ENCODE measurements at places on chromosomes 1 and 21.

DNA sequence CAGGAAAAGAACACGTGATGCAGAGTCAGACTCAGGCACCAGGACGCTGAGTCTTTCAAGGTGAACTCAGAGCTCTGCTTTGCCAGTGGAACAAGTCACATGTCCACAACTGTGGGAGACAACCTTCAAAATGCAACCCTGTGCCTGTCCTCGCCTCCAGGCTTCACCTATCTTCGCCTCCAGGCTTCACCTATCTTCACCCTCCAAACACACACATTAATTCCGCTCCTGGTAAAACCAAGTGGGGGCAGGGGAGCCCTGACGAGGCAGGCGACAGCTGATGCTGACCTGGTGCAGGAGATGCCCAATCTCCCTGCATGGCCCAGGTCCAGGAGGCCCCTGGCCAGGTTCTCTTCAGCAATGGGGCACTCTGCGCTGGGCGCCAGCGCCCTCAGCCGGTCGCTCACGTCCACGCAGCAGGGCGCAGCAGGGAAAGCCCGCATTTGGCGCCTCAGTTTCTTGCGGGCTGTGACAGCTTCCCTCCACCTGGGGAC, 28.0 kb upstream of the LSS start:
- H3K27ac ChIP-seq: no peak overlapping the region
- H3K27me3 ChIP-seq: no peaks in the 10 kb centered on the region
- DNase-seq: no peak
- peaks cover 83% of the 10 kb centered on the region for H3K36me3 ChIP-seq
- H3K4me3 ChIP-seq: no peak overlapping the region

- no peak overlapping the region for H3K27ac ChIP-seq
- no peak for DNase-seq
- H3K4me3 ChIP-seq: no peak overlapping the region
- H3K27me3 ChIP-seq: no peaks in the 10 kb centered on the region
Measured at GRCh38 chr1:75996196-75996595, 64.0 kb upstream of the ASB17 start.

DNA sequence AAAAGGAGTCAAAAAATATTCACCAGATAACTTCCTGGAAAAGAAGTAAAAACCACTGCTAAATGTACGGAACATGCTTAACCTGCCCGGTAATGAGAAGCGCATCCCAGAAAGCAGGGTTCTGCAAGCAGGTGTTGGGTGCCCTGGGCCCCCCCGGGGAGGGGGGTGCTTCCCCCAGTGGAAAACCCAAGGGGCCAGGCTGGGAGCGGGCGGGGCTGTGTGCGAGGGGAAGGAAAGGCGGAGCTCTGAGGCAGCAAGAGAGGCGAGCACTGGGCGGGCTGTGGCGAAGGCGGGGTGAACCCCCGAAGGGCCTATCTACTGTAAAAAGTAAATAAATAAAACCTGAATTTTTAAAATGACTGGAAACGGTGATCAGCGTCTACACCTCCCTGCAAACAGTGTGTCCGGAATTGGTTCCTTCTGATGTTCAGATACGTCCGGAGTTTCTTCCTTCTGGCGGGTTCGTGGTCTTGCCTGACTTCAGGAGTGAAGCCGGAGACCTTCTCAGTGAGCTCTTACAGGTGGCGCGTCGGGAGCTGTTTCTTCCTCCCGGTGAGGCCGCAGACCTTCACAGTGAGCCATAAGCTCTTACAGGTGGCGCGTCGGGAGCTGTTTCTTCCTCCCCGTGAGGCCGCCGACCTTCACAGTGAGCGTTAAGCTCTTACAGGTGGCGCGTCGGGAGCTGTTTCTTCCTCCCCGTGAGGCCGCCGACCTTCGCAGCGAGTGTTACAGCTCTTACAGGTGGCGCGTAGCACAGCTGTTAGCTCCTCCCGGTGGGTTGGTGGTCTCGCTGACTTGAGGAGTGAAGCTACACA, 13.4 kb downstream of the FTCD start:
- no peaks in the 10 kb centered on the region for H3K36me3 ChIP-seq
- no peaks in the 10 kb centered on the region for H3K27me3 ChIP-seq

GRCh38 chr1:15345705-15346345, 63.9 kb upstream of the EFHD2 start:
- H3K4me3 ChIP-seq: no peak overlapping the region
- H3K27me3 ChIP-seq: no peaks in the 10 kb centered on the region
- H3K4me1 ChIP-seq: peaks cover 28% of the 10 kb centered on the region
- no peak for DNase-seq

DNA sequence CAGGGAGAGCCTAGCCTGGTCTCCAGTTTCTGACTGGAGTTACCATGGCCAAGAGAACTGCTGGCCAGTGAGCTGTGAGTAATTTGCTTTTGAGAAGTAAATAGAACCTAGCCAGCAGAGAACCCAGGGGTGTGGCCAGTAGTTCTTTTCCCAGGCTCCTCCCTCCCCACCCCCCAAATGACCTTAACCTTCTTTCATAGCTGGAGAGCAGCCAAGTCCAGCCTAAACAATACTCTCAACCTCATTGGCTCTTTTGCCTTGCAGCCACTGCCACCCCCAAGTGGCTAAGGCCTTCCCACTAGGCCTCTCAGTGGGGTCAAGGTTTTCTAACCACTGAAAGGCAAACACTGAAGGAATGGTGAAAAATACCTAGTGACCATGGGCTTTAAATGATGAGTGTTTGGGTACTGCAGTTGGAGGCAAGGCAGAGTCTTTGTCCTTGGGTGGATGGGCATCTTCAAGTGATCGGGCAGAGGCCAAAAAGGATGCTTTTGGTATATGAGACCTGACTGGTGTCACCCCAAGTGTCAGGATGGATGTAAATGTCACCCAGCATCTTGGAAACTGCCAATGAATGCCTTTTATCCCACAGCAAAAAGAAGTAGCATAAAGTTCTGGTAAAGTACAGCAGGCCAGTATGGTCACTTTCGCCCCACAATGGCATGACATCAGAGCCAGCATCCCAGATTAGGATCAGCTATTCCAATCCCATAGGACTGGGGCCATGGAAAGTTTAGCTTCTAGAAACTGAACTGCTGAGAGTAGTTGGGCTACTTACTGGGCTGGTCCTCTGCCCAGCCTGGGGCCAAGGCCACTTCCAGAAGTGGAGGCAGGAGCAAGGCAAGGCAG, 3.5 kb upstream of the PIGV start:
- H3K4me1 ChIP-seq: peaks cover 19% of the 10 kb centered on the region
- no peak overlapping the region for H3K27ac ChIP-seq
- H3K36me3 ChIP-seq: peaks cover 29% of the 10 kb centered on the region
- H3K4me3 ChIP-seq: no peak overlapping the region
- H3K27me3 ChIP-seq: no peaks in the 10 kb centered on the region

- no peak overlapping the region for H3K27ac ChIP-seq
- DNase-seq: peak; percentile 80
- H3K4me1 ChIP-seq: no peaks in the 10 kb centered on the region
- no peak overlapping the region for H3K4me3 ChIP-seq
- H3K27me3 ChIP-seq: no peaks in the 10 kb centered on the region
Measured at GRCh38 chr1:54070171-54070837, 16.9 kb downstream of the TCEANC2 start.

DNA sequence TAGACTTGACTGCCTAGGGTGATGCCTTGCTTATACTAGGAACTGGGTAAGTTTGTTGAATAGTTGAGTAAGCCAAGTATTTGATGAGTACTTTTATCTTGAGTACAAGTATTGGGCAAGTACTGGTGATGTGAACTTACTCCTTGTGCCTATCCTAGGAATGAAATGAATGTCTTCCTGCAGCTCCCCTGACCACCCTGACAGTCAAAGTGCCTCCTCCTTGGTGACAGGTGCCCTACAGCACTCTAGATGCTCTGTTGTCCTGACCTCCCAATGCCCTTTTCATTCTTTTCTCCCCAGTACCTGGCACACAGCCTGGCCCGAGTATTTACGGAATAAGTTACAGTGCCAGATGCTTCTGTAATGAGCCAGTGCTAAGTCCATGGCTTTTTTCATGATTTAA, 25.5 kb downstream of the PCSK9 start:
- no peaks in the 10 kb centered on the region for H3K27me3 ChIP-seq
- H3K27ac ChIP-seq: no peak overlapping the region
- H3K36me3 ChIP-seq: peaks cover 30% of the 10 kb centered on the region
- peaks cover 5% of the 10 kb centered on the region for H3K4me1 ChIP-seq
- no peak for DNase-seq

- no peak overlapping the region for H3K27ac ChIP-seq
- H3K36me3 ChIP-seq: no peaks in the 10 kb centered on the region
- no peak for DNase-seq
- H3K27me3 ChIP-seq: no peaks in the 10 kb centered on the region
- H3K4me3 ChIP-seq: no peak overlapping the region
Measured at GRCh38 chr1:56550138-56550858, 29.1 kb downstream of the PLPP3 start.

- H3K4me1 ChIP-seq: peaks cover 7% of the 10 kb centered on the region
- DNase-seq: no peak
- no peaks in the 10 kb centered on the region for H3K27me3 ChIP-seq
- no peaks in the 10 kb centered on the region for H3K36me3 ChIP-seq
Measured at GRCh38 chr1:162319493-162320175, 57.0 kb downstream of the SPATA46 start.

DNA sequence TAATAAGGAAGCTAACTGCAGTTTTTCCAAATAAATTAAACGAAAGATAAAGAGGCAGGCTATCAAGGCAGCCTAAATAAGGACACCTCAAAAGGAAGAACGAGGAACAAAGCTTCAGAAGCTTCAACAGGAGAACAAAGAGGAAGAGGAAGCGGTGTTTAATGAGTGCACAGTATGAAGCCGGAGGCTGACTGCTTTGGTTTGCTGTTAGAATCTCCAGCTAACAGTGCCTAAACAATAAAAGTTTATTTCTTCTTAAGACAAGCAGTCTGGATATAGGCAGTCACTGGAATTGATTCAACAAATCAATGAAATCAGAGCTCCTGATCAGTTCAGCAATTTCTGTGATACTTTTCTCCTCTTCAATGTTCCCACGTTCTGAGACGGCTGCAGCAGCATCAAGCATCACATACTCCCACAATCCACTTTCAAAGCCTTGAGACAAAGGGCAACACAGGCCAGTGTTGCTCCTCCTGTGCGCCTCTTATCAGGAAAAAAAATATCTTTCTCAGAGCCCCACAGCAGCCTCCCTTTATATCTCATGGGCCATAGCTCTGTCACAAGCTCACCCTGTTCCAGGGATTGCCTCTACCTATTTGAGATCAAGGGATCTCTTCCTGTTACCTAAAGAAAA, 365.6 kb upstream of the ST6GALNAC5 start:
- peak; percentile 27 for DNase-seq
- no peak overlapping the region for H3K4me3 ChIP-seq
- no peak overlapping the region for H3K27ac ChIP-seq

- no peaks in the 10 kb centered on the region for H3K36me3 ChIP-seq
- H3K4me1 ChIP-seq: no peaks in the 10 kb centered on the region
- H3K27me3 ChIP-seq: no peaks in the 10 kb centered on the region
Measured at GRCh38 chr1:86687595-86687994, 16.8 kb upstream of the SH3GLB1 start.

DNA sequence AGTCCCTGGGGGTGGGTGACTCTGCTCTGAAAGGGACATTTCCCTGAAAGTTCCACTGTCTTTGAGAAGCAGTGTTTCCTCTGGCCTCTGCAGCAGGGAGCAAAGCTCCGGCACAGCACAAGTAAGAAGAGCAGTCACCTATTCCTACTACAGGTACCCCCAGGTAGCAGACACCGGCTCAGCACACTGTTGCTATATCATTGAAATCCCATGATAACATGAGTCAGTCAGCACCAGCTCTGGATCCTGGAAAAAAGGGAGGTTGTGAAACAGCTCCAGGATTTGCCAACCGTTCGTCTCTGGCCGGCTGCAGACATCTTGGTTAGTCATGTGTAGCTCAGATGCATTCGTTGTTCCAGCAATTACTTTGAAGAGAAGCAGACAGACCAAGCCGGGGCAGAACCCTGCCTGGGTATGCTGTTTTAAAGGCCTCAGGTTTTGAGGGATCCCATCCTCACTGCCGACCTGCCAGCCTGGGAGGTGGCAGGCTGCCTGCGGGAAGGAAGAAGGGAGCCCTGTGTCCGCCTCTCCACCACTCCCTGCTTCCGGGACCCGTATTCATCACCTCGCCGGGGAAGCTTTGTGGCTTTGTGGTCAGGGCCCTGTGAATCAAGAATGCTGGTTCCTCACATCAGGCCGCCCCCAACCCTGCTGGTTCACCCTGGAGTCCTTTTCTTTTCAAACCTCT, 139.2 kb downstream of the CLIC6 start:
- H3K4me1 ChIP-seq: peaks cover 35% of the 10 kb centered on the region
- H3K27ac ChIP-seq: no peak overlapping the region
- H3K36me3 ChIP-seq: peaks cover 56% of the 10 kb centered on the region
- no peak for DNase-seq
- H3K4me3 ChIP-seq: no peak overlapping the region

GRCh38 chr1:87834151-87834550, 505.5 kb downstream of the LMO4 start:
- no peak overlapping the region for H3K4me3 ChIP-seq
- H3K36me3 ChIP-seq: no peaks in the 10 kb centered on the region
- no peaks in the 10 kb centered on the region for H3K4me1 ChIP-seq
- DNase-seq: no peak
- H3K27ac ChIP-seq: no peak overlapping the region

GRCh38 chr1:76867342-76868130, at the start of gene ST6GALNAC5:
TSS of gene ST6GALNAC5 (plus strand) at chr1:76867480.
- no peak within 1 kb of the TSS for H3K27ac ChIP-seq
- no peaks in the 10 kb centered on the region for H3K36me3 ChIP-seq
- no peak within 1 kb of the TSS for H3K4me3 ChIP-seq
- peaks cover 4% of the 10 kb centered on the region for H3K4me1 ChIP-seq

GRCh38 chr1:222613627-222614026, 4.3 kb upstream of the MIA3 start:
- H3K27ac ChIP-seq: no peak overlapping the region
- no peaks in the 10 kb centered on the region for H3K36me3 ChIP-seq
- peaks cover 5% of the 10 kb centered on the region for H3K4me1 ChIP-seq
- H3K27me3 ChIP-seq: no peaks in the 10 kb centered on the region

GRCh38 chr1:101247404-101248287, 10.8 kb downstream of the S1PR1 start:
- no peaks in the 10 kb centered on the region for H3K27me3 ChIP-seq
- no peaks in the 10 kb centered on the region for H3K4me1 ChIP-seq
- H3K36me3 ChIP-seq: no peaks in the 10 kb centered on the region
- H3K27ac ChIP-seq: no peak overlapping the region

DNA sequence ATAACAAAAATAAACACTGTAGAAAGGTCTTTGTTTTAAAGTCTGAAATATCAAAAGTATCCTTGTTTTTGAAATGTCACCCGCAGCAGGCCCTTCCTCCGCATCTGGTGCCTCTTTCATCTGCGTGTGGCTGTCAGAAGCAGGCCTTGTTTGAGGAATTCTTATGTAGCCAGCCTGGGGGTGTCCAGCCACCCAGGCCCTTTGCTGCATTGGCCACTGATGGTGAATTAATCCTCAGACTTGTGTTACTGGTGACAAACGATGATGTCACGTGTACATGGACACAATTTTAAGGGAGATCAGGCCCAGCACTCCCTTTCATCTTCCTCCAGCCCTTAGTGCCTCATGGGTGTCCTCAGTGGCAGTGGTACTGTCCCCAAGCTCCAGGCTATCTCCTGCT, 208.0 kb upstream of the GALNT2 start:
- H3K27me3 ChIP-seq: no peaks in the 10 kb centered on the region
- no peaks in the 10 kb centered on the region for H3K36me3 ChIP-seq
- H3K27ac ChIP-seq: no peak overlapping the region
- peaks cover 10% of the 10 kb centered on the region for H3K4me1 ChIP-seq

GRCh38 chr21:31218830-31219608, 125.0 kb downstream of the TIAM1 start:
- H3K4me1 ChIP-seq: no peaks in the 10 kb centered on the region
- peaks cover 5% of the 10 kb centered on the region for H3K36me3 ChIP-seq
- no peak overlapping the region for H3K27ac ChIP-seq
- no peak for DNase-seq

GRCh38 chr1:21950734-21951133, 13.6 kb upstream of the HSPG2 start:
- no peak for DNase-seq
- H3K4me3 ChIP-seq: no peak overlapping the region
- no peaks in the 10 kb centered on the region for H3K4me1 ChIP-seq
- no peaks in the 10 kb centered on the region for H3K36me3 ChIP-seq

- H3K27me3 ChIP-seq: no peaks in the 10 kb centered on the region
- DNase-seq: no peak
- H3K4me1 ChIP-seq: no peaks in the 10 kb centered on the region
- no peak overlapping the region for H3K4me3 ChIP-seq
Measured at GRCh38 chr21:16082038-16082816, 352.4 kb downstream of the USP25 start.
